ENCODE measurements at places on chromosomes 2 and 18. TPM values are rescaled to one million over a fixed set of nuclear protein-coding genes. Genes with fewer than 3 reads are reported as not detected.

The LRRFIP1 gene
- total RNA-seq, result 221 TPM

The KCNJ3 gene
- total RNA-seq, result not detected

The REEP1 gene
- total RNA-seq, result 0.25 TPM

The ANKRD62 gene
- total RNA-seq, result 0.20 TPM

The PPM1B gene
- 42.3 TPM for total RNA-seq

The TMEM169 gene
- 0.58 TPM for total RNA-seq

The COMMD1 gene
- 16.3 TPM for total RNA-seq

The INHBB gene
- total RNA-seq, result 57.5 TPM

All from PC-9 (cell line).